ENCODE measurements at places on chromosomes 11 and 22.

- H3K27ac ChIP-seq, result no peak overlapping the region
- no peaks in the 10 kb centered on the region for H3K4me1 ChIP-seq
- H3K4me3 ChIP-seq, result no peak overlapping the region
- H3K27me3 ChIP-seq, result no peaks in the 10 kb centered on the region
- no peaks in the 10 kb centered on the region for H3K36me3 ChIP-seq
Observed at GRCh38 chr11:82663535-82663934, 70.1 kb downstream of the FAM181B start.

GRCh38 chr11:75056814-75057213 is 39.9 kb downstream of the OR2AT4 start:
- no peak overlapping the region for H3K27ac ChIP-seq
- H3K27me3 ChIP-seq, result no peaks in the 10 kb centered on the region
- H3K36me3 ChIP-seq, result no peaks in the 10 kb centered on the region
- H3K4me3 ChIP-seq, result no peak overlapping the region

DNA sequence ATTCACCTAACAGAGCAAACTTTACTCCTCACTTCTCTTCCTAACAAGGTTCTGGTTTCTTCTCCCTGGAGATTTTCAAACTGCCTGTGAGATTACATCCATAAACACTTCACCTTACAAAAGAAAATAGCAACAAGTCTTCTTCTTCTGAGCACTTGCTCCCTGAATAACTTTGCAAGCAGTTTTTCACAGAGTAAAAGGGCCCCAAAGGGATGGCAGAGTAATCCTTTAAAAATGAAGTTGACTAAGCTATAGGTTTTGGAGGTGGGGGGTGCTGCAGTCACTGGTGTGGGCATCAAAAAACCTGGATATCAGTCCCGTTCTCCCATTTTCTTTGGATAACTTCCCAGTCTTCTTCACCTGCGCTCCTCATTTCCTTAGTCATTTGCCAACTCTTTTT is 484.9 kb downstream of the MIAT start:
- no peak overlapping the region for H3K27ac ChIP-seq
- H3K4me3 ChIP-seq, result no peak overlapping the region
- H3K4me1 ChIP-seq, result no peaks in the 10 kb centered on the region

DNA sequence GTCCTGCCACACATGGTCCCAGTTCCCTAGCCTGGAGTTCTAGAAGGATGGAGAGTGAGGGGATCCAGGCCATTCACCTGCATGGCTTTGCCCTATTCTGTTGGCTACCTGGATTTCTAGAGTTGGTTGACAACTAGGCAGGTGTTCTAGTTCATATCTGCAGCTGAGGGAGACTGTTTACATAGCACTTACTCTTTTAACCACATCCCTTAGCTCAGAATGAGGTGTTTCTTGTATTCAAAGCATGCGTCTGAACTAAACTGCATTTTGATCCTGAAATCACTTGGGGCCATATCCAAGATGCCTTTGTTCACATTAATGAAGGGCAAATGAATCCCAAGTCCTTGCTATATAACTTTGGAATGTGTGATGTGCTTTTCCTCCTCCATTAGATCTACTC is 60.9 kb downstream of the SYT13 start:
- peaks cover 7% of the 10 kb centered on the region for H3K36me3 ChIP-seq
- no peaks in the 10 kb centered on the region for H3K27me3 ChIP-seq
- H3K27ac ChIP-seq, result no peak overlapping the region
- no peak for DNase-seq
- H3K4me3 ChIP-seq, result no peak overlapping the region

GRCh38 chr11:105449100-105449734 is 160.7 kb upstream of the GRIA4 start:
- H3K36me3 ChIP-seq, result no peaks in the 10 kb centered on the region
- no peaks in the 10 kb centered on the region for H3K4me1 ChIP-seq
- no peak for DNase-seq
- no peaks in the 10 kb centered on the region for H3K27me3 ChIP-seq
- no peak overlapping the region for H3K27ac ChIP-seq
- no peak overlapping the region for H3K4me3 ChIP-seq

DNA sequence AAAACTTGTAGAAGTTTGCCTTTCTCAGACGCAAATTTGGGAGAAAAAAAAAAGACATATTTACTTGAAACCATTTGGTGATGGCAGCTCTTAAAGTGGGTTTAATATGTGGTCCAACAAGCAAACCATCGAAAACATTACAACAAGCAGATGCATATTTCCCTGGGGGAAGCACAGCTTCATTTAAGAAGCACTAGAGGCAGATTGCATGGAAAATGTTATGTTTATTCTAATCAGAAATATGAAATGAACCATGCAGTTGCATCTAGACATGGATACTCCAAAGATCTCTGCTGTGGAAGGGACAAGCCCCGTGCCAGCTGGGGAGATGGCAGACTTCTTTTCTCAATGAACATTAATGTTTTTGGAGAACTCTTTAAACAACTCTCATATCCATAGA is 57.4 kb upstream of the PARVA start:
- H3K4me3 ChIP-seq, result no peak overlapping the region
- no peaks in the 10 kb centered on the region for H3K4me1 ChIP-seq
- H3K27ac ChIP-seq, result no peak overlapping the region
- H3K27me3 ChIP-seq, result no peaks in the 10 kb centered on the region
- DNase-seq, result no peak

DNA sequence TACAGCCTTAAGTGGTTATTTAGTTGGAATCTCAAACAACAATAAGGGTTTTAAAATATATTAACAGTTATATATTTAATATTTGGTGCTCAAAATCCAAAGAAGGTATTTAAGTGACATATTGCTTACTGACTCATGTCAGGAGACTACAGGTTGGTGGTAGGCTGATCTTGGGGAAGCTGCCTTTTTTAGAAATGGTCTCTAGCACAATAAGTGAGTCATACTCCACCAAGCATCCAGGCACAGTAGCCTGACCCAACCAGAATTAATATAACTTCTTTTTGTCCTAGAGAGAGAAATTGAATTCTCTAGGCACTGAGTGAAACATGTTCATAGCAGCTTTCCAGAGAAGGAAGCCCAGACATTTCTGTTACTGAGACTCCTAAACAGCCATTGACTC is 868.5 kb upstream of the TENM4 start:
- no peaks in the 10 kb centered on the region for H3K4me1 ChIP-seq
- no peak overlapping the region for H3K27ac ChIP-seq

DNA sequence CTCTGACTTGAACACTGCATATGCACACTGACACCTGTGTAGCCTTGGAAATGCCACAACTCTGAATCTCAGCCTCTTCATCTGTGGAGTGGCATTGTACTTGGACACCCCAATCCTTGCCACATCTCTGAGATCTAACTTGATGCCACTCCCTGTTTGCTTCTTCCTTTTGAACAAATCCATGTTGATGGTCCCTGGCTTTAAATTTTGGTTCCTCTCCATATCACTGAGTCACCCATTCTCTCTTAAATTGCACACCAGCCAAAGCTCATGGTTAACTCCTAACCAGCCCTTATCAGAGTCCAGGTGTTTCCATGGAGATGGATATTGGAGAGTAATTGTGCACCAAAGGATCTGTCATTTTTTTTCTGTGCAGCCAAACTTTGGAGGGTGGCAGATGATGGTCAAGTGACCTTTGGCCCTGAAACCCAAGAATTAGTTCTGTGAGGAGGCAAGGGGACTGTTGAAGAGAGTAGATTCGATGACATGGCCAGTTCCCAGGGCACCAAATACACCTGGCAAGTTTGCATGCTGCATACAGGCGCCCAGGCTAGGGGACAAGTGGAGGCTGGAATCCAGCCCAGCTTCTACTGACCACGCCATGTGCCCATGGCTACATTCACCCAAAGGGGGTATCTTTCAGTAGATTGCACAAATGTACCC is 25.1 kb upstream of the PAMR1 start:
- no peak overlapping the region for H3K4me3 ChIP-seq
- H3K27ac ChIP-seq, result no peak overlapping the region
- no peaks in the 10 kb centered on the region for H3K4me1 ChIP-seq

GRCh38 chr11:2883979-2884815 is 1.4 kb downstream of the CDKN1C start:
- DNase-seq, result peak; percentile 71
- H3K4me1 ChIP-seq, result no peaks in the 10 kb centered on the region
- peak overlapping the region; percentile 81 for H3K4me3 ChIP-seq
- H3K36me3 ChIP-seq, result no peaks in the 10 kb centered on the region

DNA sequence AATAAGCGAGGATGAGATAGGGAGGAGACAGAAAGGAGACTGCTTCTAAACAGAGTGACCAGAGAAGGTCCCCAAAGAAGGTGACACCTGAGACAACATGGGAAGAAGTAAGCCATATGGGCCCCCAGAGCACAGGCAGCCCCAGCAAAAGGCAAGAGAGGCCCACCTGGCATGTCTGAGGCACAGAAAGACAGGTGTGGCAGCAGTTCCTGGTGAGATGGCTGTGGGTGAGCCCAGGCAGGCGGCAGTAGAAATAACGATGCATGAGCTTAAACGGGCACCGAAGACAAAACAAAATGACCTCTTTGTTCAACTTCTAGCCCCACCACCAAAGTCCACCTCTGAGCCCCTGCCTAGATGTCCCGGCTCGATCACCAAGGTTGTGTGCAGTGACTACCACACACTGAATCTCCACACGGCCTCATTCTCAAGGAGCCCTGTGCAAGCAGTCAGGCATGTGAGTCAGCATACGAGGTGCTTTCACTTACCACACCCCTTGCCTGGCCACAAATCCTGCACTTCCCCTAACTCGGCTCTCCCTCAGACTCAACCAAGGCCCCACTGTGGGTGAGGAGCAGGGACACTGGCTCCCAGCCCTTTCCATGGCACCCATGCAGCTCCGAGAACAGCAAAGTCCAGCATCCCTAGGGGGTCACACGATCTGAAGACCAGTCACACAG is 77.6 kb downstream of the PACSIN2 start:
- peaks cover 11% of the 10 kb centered on the region for H3K4me1 ChIP-seq
- H3K27me3 ChIP-seq, result no peaks in the 10 kb centered on the region
- H3K4me3 ChIP-seq, result no peak overlapping the region
- H3K36me3 ChIP-seq, result no peaks in the 10 kb centered on the region
- H3K27ac ChIP-seq, result peak overlapping the region; percentile 10

- no peaks in the 10 kb centered on the region for H3K27me3 ChIP-seq
- H3K4me1 ChIP-seq, result no peaks in the 10 kb centered on the region
- no peaks in the 10 kb centered on the region for H3K36me3 ChIP-seq
Observed at GRCh38 chr11:61833471-61833870, 5.4 kb downstream of the FADS2 start.

- no peaks in the 10 kb centered on the region for H3K4me1 ChIP-seq
- H3K4me3 ChIP-seq, result no peak overlapping the region
- no peaks in the 10 kb centered on the region for H3K36me3 ChIP-seq
- no peaks in the 10 kb centered on the region for H3K27me3 ChIP-seq
- no peak for DNase-seq
- no peak overlapping the region for H3K27ac ChIP-seq
Observed at GRCh38 chr22:25548866-25549464, 15.5 kb upstream of the GRK3 start.

GRCh38 chr11:10990160-10990559 is 132.3 kb upstream of the ZBED5 start:
- no peak overlapping the region for H3K27ac ChIP-seq
- H3K27me3 ChIP-seq, result no peaks in the 10 kb centered on the region
- no peak overlapping the region for H3K4me3 ChIP-seq
- no peak for DNase-seq

DNA sequence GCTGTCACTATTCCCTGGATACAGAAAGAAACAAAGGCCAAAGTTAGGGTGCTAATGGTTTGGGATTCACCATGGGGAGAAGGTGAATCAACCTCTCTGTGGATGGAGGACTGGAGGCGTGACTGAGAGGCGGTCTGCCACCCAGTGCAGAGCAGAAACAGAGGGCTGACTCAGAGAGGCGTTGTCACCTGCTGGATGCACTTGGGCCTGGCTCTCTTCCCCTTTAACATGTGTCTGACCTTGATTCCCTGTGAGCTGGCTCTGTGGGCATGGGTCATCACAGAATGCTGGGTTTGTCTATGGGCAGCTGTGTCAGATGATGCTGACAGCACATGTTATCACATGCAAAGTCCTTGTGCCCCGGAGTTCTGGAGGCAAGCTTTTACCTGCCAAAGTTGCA is 75.9 kb downstream of the LDLRAD3 start:
- H3K27ac ChIP-seq, result no peak overlapping the region
- H3K4me3 ChIP-seq, result no peak overlapping the region
- H3K36me3 ChIP-seq, result no peaks in the 10 kb centered on the region
- peaks cover 6% of the 10 kb centered on the region for H3K4me1 ChIP-seq
- no peaks in the 10 kb centered on the region for H3K27me3 ChIP-seq

GRCh38 chr22:36336246-36337182 is 51.3 kb downstream of the MYH9 start:
- DNase-seq, result no peak
- peaks cover 16% of the 10 kb centered on the region for H3K36me3 ChIP-seq
- peak overlapping the region; percentile 46 for H3K27ac ChIP-seq
- H3K4me1 ChIP-seq, result peaks cover 15% of the 10 kb centered on the region
- no peaks in the 10 kb centered on the region for H3K27me3 ChIP-seq
- no peak overlapping the region for H3K4me3 ChIP-seq

- DNase-seq, result peak; percentile 80
- H3K27me3 ChIP-seq, result no peaks in the 10 kb centered on the region
- no peak within 1 kb of the TSS for H3K27ac ChIP-seq
- H3K4me1 ChIP-seq, result no peaks in the 10 kb centered on the region
Observed at GRCh38 chr22:24427500-24428164, at the start of gene ADORA2A. Gene ADORA2A (plus strand): TSS chr22:24427599. CDS start chr22:24433405, 5,806 bp downstream.

- H3K27me3 ChIP-seq, result no peaks in the 10 kb centered on the region
- H3K27ac ChIP-seq, result no peak overlapping the region
- no peak overlapping the region for H3K4me3 ChIP-seq
- H3K36me3 ChIP-seq, result no peaks in the 10 kb centered on the region
- no peaks in the 10 kb centered on the region for H3K4me1 ChIP-seq
Observed at GRCh38 chr11:22466809-22467208, 128.6 kb downstream of the SLC17A6 start.

- H3K4me3 ChIP-seq, result no peak overlapping the region
- no peaks in the 10 kb centered on the region for H3K27me3 ChIP-seq
- no peaks in the 10 kb centered on the region for H3K36me3 ChIP-seq
- no peak overlapping the region for H3K27ac ChIP-seq
- DNase-seq, result peak; percentile 41
Observed at GRCh38 chr11:17777086-17777737, 42.6 kb downstream of the KCNC1 start.

DNA sequence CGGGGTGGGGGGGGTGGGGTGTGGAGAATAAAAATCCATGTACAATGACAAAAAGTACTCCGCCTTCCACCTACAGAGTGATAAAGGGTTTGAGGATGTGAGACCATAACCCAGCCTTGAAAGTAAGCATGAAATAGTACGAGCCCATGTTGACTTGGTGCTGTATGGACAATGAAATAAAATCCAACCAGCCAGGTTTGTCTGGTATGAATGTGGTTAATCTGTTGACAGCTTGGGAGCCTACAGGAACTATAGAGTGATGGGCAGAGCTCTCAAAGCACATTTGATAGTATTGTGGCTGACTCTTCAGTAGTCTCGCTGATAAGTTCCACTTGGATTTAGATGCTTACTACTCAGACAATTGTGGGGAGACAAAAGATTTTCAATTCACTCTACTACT is 48.8 kb upstream of the CD44 start:
- H3K4me3 ChIP-seq, result no peak overlapping the region
- H3K27ac ChIP-seq, result no peak overlapping the region
- H3K27me3 ChIP-seq, result no peaks in the 10 kb centered on the region

- H3K27me3 ChIP-seq, result no peaks in the 10 kb centered on the region
- peak overlapping the region; percentile 78 for H3K27ac ChIP-seq
- peak; percentile 61 for DNase-seq
- no peaks in the 10 kb centered on the region for H3K4me1 ChIP-seq
Observed at GRCh38 chr22:49014227-49015201, 813.2 kb downstream of the BRD1 start.

GRCh38 chr22:33860386-33860785 is 59.9 kb downstream of the LARGE1 start:
- H3K4me3 ChIP-seq, result no peak overlapping the region
- no peak for DNase-seq
- H3K27me3 ChIP-seq, result no peaks in the 10 kb centered on the region

GRCh38 chr11:5279471-5280090 is 9.8 kb upstream of the HBE1 start:
- H3K4me1 ChIP-seq, result no peaks in the 10 kb centered on the region
- H3K36me3 ChIP-seq, result no peaks in the 10 kb centered on the region
- no peak overlapping the region for H3K4me3 ChIP-seq
- no peaks in the 10 kb centered on the region for H3K27me3 ChIP-seq
- no peak for DNase-seq

Data from aorta (tissue), 5 donors.